Activated CD4-positive, alpha-beta T cell treated with anti-CD3 and anti-CD28 coated beads for 48 hours (primary cell): ENCODE measurements at places on chromosomes 5 and 9.

DNA sequence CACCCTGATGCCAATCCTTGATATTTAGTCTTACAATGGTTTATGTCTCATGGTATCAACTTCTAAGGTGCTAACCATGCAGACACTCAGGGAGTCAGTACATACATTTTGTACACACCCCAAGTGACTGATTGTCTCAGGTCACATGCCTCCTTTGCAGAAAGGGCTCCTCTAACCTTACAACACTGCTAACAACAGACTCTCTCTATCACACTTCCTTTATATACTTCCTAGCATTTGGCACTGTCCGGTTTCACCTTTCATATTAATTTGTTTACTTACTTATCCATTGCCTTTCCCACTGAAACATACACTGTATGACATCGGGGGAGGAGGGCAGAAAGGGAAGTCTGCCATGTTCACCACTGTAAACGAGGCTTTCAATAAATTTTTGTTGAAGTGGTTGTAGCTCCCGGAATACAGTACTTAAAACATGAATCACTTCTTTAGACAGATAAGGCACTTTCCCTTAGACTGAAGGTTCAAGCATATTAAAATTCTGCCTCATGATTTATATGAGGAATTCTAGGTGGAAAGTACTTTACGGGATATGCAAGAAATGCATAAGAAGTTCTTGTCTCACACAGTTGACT, 20.6 kb downstream of the EMB start:
- no peak for DNase-seq

- no peak for DNase-seq
These were observed 90.0 kb downstream of the SPEF2 start for GRCh38 chr5:35707659-35708058.

- DNase-seq = no peak
These were observed 101.0 kb downstream of the TMEM232 start for GRCh38 chr5:110625376-110625999.

DNA sequence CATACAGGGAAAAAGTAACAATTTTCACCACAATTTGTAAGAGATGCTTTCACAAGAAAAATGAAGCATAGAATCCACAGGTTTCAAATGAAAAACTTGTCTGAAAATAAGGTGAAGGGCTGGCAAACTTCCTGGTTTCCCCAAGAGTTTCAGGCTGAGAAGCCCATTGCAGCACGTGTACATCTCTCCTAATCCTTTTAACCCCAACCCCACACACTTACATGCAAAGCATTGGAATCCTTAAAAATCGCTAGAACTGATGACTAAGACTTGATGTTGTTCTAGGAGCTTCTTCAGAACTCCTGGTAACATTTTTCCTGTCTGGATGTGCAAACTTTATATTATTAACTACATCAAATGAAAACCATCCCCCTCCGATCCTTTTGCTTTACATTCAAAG, 317.8 kb upstream of the RGMB start:
- DNase-seq = no peak

DNA sequence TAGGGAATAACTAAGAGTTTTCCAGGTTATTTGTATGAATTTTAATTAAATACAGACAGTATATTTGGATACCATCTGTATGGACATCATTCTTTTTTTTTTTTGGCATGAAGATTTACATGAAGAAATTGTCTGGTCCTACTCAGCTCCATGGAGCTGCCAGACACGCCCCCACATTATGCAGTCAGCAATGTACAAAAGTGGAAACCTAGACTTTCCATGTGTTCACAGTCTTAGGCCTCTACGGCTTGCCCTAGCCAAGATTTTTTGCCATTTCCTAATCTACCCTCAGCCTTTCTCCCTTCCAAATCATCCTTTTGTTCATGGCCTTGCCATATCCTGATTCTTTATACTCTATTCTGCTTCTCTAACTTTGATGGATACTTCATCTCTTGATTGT, 207.1 kb downstream of the SGCD start:
- DNase-seq = no peak

- no peak for DNase-seq
These were observed 12.5 kb downstream of the PTCH1 start for GRCh38 chr9:95504053-95504963.

DNA sequence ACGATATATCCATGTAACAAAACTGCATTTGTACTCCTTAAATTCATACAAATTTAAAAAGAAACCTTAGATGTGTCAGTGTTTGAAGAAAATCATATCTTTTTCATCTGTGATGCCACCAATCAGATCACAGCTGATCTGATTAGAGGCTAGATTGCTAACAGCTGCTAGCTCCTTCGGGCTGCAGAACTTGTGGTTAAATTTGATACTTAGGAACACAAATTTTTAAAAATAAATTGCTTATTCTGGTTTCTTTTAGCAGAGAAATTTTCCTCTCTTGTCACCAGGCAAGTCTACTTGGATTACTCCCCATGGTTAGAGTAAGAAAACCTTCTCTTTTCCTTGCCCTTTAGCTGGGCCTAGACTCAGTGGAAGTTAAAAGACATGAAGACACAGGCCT, 94.6 kb upstream of the RANBP6 start:
- no peak for DNase-seq

DNA sequence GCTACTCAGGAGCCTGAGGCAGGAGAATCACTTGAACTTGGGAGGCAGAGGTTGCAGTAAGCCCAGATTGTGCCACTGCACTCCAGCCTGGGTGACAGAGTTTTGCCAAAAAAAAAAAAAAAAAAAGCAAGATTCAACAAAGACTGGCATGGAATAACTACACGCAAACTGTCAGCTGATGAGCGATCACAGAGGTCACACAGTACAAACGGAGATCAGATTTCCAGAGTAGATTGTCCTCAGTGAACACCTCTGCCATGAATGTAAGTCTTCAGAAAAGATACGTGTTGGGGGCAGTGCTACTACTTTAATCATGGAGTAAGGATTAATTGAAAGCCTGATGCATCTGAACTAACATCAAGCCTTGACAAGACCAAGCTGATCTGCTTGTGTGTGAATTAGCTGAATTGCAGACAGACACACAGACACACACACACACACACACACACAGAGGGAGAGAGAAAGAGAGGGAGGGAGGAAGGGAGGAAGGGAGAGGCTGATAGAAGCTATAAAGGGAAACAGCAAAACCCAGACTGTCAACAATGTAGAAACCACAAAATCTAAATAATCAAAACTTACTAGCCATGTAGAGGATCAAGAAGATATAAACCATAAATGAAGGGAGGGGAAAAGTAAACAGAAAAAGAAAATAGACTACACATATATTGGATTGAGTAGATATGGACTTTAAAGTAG, 222.9 kb upstream of the ZNF462 start:
- DNase-seq = no peak
